ENCODE measurements at places on chromosomes 13 and 19. TPM values are rescaled to one million over a fixed set of nuclear protein-coding genes. Genes with fewer than 3 reads are reported as not detected.

Gene RAB3A
- 35.7 TPM for total RNA-seq

Gene SLC10A2
- total RNA-seq: not detected

Gene DPY19L3
- 70.5 TPM for total RNA-seq

Gene LGALS7
- not detected for total RNA-seq

Gene METTL21C
- 0.82 TPM for total RNA-seq

Gene PRSS57
- not detected for total RNA-seq

Gene KATNAL1
- total RNA-seq: 57.0 TPM

Gene ONECUT3
- not detected for total RNA-seq

Gene ZNF724
- 19.0 TPM for total RNA-seq

Gene RGCC
- 20.1 TPM for total RNA-seq

Gene ZNF543
- 30.1 TPM for total RNA-seq

Gene ZNF91
- total RNA-seq: 335 TPM

Gene FFAR2
- not detected for total RNA-seq

Gene SELENOV
- not detected for total RNA-seq

Gene ZNF536
- total RNA-seq: 77.1 TPM

Gene PRODH2
- 0.09 TPM for total RNA-seq

Gene SIGLEC14
- 1.6 TPM for total RNA-seq

Gene TEX29
- 0.45 TPM for total RNA-seq

Gene MBD3
- 39.5 TPM for total RNA-seq

Gene LGI4
- total RNA-seq: 2.7 TPM

Gene CD70
- not detected for total RNA-seq

Gene ZNF844
- total RNA-seq: 20.6 TPM

Gene WTIP
- total RNA-seq: 9.5 TPM

Gene MBD3L3
- total RNA-seq: not detected

Gene ANO8
- 21.7 TPM for total RNA-seq

Gene PRTN3
- 0.82 TPM for total RNA-seq

Gene ZNF541
- total RNA-seq: 0.91 TPM

Gene IFT88
- total RNA-seq: 30.2 TPM

Gene PROSER1
- total RNA-seq: 50.6 TPM

Gene CRX
- total RNA-seq: not detected

Gene PLPPR3
- 58.1 TPM for total RNA-seq

Gene IGSF23
- total RNA-seq: not detected

Gene CERS1
- total RNA-seq: 19.1 TPM

Gene GGN
- total RNA-seq: 0.54 TPM

Gene DDX49
- total RNA-seq: 32.2 TPM

Gene KLK4
- total RNA-seq: 1.4 TPM

Gene CD320
- total RNA-seq: 13.3 TPM

Gene C19orf18
- 0.45 TPM for total RNA-seq

Gene FIZ1
- total RNA-seq: 2.2 TPM

Gene CGB3
- not detected for total RNA-seq

Gene SOX21
- 2.6 TPM for total RNA-seq

Gene TPGS1
- 12.8 TPM for total RNA-seq

Gene ZNF723
- not detected for total RNA-seq

Gene FGF14
- total RNA-seq: 86.1 TPM

Gene SYNGR4
- 0.27 TPM for total RNA-seq

Gene CGB1
- not detected for total RNA-seq

Gene TYROBP
- total RNA-seq: 3.1 TPM

Gene KCTD12
- total RNA-seq: 211 TPM

Gene TTC9B
- 15.0 TPM for total RNA-seq

Gene IZUMO2
- not detected for total RNA-seq

Gene KANK3
- total RNA-seq: 4.5 TPM

Gene SH2D3A
- 4.9 TPM for total RNA-seq

Gene PLK5
- total RNA-seq: 0.36 TPM

Gene NXNL1
- not detected for total RNA-seq

Gene ADGRL1
- 55.7 TPM for total RNA-seq

Gene PSG6
- total RNA-seq: not detected

Gene ZNF564
- total RNA-seq: 25.8 TPM

Gene ZNF99
- total RNA-seq: 0.91 TPM

Gene CPB2
- not detected for total RNA-seq

Gene SIAH3
- 18.0 TPM for total RNA-seq
